ENCODE measurements at places on chromosomes 3 and 15.

DNA sequence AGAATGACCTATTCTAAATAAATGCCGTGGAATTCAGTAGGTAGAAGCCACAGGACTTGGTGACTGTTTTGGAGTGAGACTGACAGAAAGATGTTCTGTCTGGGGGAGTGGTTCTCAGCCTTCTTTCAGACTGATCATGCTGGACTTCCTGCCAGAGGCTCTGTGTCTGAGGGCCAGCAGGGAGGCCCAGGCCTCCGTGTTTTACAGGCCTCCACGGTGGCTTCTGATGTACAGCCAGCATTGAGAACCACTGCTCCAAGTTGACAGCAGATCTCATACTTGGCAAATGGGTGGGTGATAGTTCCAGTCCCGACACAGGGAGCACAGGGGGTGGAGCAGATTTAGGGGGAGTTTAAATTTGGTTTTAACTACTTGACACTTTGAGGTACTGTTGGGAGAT lies 6.7 kb upstream of the PIGZ start:
- no peak for DNase-seq

DNA sequence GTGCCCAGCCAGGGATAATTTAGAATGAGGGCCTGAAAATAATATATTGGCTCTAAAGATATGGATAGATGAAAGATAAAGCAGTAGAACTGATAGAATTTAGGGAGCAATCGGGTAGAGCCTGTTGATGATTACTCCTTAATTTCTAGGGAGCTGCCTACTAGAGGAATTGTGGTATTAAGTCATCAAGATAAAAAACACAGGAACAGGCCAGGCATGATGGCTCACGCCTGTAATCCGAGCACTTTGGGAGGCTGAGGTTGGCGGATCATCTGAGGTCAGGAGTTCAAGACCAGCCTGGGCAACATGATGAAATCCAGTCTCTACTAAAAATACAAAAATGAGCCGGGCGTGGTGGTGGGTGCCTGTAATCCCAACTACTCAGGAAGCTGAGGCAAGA lies 130.4 kb downstream of the PCCB start:
- no peak for DNase-seq

- no peak for DNase-seq
Observed at GRCh38 chr3:50345586-50346234, at the start of gene ZMYND10. TSS of gene ZMYND10 (minus strand) at chr3:50345732. CDS start at chr3:50345579, 153 bp downstream.

- no peak for DNase-seq
Observed at GRCh38 chr15:92847841-92848240, 52.3 kb upstream of the CHD2 start.

DNA sequence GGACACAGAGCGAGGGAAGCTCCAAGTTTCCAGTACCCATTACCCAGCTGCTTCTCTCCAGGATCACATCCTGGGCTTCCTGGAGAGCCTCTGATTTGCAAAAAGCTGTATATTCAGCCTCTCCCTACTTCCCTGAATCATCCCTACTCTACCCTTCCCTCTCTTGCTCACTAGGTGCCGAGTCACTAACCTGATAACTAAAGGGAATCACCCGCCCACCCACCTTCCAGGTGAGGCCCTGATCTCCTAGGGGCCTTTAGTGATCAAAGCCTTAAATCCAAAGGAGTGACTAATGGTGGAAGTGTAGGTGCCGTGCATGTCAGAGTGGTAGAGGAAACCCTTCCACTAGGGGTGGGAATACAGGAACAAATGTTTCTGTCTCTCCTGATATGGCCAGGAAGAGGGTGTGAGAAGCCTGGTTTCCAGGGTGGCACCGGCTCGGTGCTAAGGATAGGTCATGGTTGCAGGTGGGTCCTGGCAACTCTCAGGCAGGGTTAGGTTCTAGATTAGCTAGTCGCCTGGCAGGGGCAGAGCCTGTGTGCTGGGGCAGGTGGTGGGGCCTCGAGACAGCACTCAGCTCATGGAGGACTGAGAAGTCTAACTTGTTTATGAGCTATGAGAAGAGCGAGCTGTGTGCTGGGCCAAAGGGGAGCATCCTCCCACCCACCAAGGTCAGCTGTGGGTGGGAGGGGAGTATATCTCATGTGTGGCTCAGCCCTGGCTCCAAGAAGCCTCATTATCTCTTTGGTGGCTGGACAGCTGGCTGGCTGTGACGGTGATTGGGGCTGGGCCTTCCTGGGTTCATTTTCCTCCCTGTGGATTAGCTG lies 10.1 kb downstream of the SEMA7A start:
- no peak for DNase-seq

DNA sequence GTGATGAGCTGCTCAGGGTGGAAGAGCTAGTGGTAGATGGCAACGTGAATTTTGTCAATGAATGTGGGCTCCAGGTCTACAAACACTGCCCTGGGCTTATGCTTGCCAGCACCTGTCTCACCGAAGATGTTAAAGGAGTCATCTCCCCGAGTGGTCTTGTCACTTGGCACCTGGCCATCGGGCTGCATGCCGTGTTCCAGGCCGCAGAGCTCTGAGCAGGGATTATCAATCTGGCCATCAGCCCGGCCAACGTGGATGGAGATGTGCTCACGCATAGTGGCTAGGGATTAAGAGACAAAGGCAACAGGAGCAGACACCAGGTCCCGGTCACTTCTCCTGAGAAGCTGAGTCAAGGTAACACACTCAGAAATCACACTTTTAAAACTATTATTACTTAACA lies 54.8 kb upstream of the ACTC1 start:
- DNase-seq, result no peak

GRCh38 chr3:128994581-128995546 lies 988 bp upstream of the CFAP92 start:
- DNase-seq, result no peak

- no peak for DNase-seq
Observed at GRCh38 chr15:73474785-73475184, 31.8 kb downstream of the REC114 start.

- DNase-seq, result no peak
Observed at GRCh38 chr3:33115024-33115768, 1.4 kb downstream of the CRTAP start.

GRCh38 chr3:125381743-125382142 lies 6.6 kb upstream of the ZNF148 start:
- no peak for DNase-seq

GRCh38 chr15:78681281-78682003 lies 40.4 kb upstream of the CHRNB4 start:
- DNase-seq, result no peak

- no peak for DNase-seq
Observed at GRCh38 chr15:69854521-69855181, 243.1 kb downstream of the TLE3 start.

DNA sequence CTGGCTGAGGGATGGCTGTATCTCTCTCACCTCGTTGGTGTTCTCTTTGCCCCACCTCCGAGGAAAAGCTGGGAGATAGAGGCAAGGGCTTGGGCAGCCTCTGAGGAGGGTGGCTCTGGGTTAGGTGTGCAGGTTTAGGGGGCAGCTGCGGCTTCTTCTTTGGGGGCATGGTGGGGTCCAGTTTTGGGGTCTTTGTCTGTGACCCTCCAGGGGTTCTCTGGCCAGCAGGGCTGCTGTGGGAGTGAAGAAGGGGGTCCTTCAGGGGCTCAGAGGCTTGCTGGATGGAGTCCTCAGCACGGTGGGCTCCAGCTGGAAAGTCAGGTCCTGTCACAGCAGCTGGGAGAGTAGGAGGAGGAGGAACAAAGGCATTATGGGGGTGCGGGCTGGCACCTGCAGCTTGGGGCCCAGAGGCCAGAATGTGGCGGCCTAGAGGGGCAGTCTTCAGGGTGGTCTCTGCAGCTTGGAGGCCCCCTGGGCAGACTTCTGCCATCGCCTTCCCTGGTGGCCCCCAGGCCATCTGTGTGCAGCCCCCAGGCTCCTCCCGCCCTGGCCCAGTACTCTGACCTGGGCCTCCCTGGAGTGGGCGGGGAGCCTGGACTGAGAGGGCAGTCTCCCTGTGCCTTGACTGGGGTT lies 7.0 kb downstream of the XIRP1 start:
- no peak for DNase-seq

DNA sequence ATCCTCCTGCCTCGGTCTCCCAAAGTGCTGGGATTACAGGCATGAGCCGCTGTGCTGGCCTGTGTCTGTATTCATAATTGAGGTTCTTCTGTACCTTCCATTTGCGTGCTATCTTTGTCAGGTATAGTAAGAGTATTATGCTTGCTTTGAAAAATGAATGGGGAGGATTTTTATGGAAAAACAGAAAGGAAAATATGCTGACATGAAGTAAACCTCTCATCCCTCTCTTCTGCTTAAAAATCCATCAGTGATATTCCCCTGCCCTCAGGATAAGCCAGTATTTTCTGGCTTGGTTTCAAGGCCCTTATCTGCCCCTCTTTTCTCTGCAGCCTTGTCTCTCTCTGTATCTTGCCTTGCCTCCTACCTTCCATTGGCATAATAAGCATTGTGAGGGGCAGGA lies 80.7 kb downstream of the NR1D2 start:
- DNase-seq, result no peak

- DNase-seq, result no peak
Observed at GRCh38 chr3:15633159-15633558, 31.6 kb downstream of the BTD start.

- DNase-seq, result no peak
Observed at GRCh38 chr3:134614955-134615354, 35.9 kb downstream of the KY start.

- DNase-seq, result no peak
Observed at GRCh38 chr3:143208976-143209714, 89.6 kb downstream of the CHST2 start.

DNA sequence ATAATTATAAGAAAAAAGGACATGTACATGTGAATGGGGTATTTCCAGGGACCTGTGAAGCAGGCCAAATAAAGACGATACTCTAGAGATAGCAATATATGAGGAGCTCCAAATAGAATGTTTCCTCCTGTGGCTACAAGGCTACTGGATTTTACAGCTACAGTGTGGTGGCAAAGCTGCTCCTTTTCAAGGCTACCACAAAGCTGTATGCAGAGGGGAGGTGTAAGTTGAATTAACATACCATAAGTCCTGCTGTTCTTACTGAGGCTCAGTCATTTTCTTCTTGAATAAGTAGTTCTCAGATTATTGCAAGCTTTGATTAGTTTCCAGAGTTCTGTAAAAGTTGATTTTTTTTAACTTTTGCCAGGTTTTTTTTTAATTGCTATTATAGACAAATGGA lies 1184.6 kb upstream of the EPHA6 start:
- no peak for DNase-seq

DNA sequence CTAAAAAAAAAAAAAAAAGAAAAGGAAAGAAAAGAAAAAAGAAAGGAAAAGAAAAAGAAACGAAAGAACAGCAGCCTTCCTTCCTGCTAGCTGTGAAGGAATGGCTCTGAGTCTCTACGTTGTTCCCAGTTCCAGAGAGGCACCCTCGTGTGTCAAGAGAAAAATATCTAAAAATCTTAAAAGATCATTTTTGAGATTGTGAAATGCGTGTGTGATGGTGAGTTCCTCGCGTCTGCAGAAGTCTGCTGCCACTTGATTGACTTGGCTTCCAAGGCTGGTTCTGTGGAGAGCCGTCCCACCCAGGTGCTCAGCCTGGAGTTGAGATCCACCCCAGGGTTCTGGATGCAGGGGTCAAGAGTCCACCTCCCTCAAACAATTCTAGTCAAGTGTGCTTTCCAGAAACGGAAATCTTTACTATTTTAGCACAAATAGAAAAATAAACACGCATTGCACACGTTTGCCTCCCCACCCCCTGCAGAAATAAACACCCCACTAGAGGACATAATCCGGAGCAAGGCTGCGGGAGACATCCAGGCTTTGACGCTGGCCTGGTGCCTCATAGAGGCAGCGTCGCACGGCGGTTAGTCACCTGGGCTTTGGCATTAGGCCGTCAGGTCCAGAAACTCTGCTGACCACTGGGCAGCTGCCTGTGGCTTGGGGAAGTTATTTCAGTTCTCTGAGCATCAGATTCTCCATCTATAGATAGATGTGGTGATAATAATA lies 265.4 kb downstream of the FAM43A start:
- DNase-seq, result no peak

GRCh38 chr3:14393440-14394106 lies 8.8 kb upstream of the SLC6A6 start:
- no peak for DNase-seq

DNA sequence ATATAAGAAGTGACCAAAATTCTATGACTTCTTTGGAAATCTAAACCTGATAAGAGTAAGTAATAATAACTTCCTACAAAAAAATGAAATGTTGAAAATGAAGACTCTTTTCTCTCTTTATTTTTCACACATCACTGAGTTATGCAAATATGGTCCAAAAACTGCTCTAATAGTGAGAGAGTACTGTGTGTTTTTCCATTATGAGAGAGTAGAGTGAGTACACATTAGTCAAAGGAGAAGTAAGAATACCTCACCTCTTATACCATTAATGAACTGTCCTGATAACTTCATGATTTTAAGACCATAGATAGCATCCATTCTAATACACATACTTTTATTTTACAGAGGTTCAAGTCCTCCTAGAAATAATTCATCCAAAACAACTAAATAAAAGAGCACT lies 1310.2 kb downstream of the SI start:
- DNase-seq, result no peak

GRCh38 chr3:194849166-194849875 lies 163.6 kb downstream of the FAM43A start:
- no peak for DNase-seq

DNA sequence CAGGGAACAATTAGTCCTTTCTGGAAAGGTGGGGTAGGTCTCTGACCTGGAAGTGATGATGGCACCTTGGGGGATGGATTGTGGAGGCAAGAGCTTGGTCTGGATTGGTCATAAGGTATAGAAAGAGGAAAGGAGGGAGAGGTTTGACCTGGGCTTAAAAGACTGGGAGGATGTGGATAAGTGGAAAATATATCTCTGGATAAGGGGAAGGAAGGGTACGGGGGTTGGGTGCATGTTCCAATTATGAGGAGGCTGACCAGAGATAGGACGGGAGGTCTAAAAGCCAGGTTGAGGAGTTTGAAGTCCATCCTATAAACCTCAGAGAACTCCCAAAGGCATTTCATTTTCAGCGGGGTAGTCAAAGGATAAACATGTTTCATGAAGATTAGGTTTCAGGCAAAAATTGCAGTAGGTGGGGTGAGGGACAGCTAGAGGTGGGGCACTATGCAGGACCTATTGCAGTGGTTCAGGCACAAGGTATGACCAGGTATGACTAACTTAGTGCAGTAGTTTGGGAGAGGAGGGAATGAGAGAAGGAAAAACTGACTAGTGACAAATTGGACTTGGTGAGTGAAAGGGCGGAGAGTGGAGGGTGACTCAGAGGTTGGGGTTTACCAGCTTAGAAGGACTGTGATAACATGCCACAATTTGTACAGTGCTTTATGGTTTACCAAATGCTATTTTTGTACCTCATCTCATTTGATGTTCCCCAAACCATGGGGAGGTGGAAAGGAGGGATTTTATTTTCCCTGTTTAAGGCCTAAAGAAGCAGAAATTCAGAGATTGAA lies 10.7 kb downstream of the PDE8A start:
- DNase-seq, result no peak

- DNase-seq, result no peak
Observed at GRCh38 chr15:43287254-43287653, 20.5 kb upstream of the TGM5 start.

- peak; percentile 79 for DNase-seq
Observed at GRCh38 chr3:128278761-128279600, 125.7 kb downstream of the EEFSEC start.

DNA sequence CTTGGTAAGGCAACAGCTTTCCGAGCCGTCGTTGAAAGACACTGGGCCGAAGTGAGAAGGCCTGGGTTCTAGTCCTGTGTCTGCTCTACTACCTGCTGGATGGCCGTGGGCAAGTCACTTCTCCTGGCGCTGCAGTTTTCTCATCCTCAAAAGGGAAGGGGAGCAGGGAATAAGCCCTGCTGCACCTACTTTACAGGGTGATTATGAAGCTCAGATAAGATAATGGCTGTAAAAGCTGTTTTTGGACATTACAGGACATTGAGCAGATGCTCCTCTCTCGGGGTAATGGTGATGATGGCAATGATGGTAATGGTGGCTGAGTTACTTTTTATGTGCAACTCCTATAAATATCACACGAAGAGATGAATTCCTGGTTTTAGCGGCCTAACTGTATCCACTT lies 152.6 kb downstream of the FAM43A start:
- no peak for DNase-seq
